Bronchial smooth muscle cell (primary cell): ENCODE measurements at places on chromosomes 5 and 9. TPM values are rescaled to one million over a fixed set of nuclear protein-coding genes. Genes with fewer than 3 reads are reported as not detected.

The DELE1 gene
- total RNA-seq, result 27.6 and 33.1 TPM in 2 replicates

The GAPT gene
- total RNA-seq, result not detected in 2 replicates

The NPR3 gene
- 12.0 and 74.7 TPM in 2 replicates for total RNA-seq

The HAPLN1 gene
- total RNA-seq, result 0.77 and 1.1 TPM in 2 replicates

The IL4 gene
- total RNA-seq, result not detected in 2 replicates

The AQP7 gene
- total RNA-seq, result 0.34 and 0.47 TPM in 2 replicates

The MYORG gene
- 0.43 and 0.63 TPM in 2 replicates for total RNA-seq

The SEMA6A gene
- total RNA-seq, result 0.09 and 0.16 TPM in 2 replicates

The CCNO gene
- total RNA-seq, result 0.17 TPM in 1 of 2 replicates, not detected in the other

The BAAT gene
- 0.16 TPM in 1 of 2 replicates, not detected in the other for total RNA-seq

The SOHLH1 gene
- not detected in 2 replicates for total RNA-seq

The ZNF883 gene
- 2.4 and 4.1 TPM in 2 replicates for total RNA-seq

The PCDHB9 gene
- total RNA-seq, result 0.16 and 0.69 TPM in 2 replicates

The ADAM19 gene
- total RNA-seq, result 4.9 and 5.8 TPM in 2 replicates

The CARD6 gene
- 11.8 and 12.1 TPM in 2 replicates for total RNA-seq

The IRGM gene
- under 0.01 and 0.09 TPM in 2 replicates for total RNA-seq
